ENCODE measurements at places on chromosomes 13 and 19.

DNA sequence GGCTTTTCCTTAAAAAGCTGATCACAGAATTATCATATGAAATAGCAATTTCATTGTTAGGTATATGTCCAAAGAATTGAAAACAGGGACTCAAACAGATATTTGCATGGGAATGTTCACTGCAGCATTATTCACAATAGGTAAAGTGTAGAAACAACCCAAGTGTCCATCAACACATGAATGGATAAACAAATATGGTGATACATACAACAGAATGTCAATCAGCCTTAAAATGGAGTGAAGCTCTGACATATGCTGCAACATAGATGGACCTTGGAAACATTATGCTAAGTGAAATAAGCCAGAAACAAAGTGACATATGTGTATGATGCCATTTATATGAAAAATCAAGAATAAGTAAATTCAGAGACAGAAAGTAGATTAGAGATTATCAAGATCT, 6.1 kb upstream of the CEACAM1 start:
- DNase-seq, result no peak

GRCh38 chr19:31256593-31256960, 92.7 kb downstream of the TSHZ3 start:
- no peak for DNase-seq

DNA sequence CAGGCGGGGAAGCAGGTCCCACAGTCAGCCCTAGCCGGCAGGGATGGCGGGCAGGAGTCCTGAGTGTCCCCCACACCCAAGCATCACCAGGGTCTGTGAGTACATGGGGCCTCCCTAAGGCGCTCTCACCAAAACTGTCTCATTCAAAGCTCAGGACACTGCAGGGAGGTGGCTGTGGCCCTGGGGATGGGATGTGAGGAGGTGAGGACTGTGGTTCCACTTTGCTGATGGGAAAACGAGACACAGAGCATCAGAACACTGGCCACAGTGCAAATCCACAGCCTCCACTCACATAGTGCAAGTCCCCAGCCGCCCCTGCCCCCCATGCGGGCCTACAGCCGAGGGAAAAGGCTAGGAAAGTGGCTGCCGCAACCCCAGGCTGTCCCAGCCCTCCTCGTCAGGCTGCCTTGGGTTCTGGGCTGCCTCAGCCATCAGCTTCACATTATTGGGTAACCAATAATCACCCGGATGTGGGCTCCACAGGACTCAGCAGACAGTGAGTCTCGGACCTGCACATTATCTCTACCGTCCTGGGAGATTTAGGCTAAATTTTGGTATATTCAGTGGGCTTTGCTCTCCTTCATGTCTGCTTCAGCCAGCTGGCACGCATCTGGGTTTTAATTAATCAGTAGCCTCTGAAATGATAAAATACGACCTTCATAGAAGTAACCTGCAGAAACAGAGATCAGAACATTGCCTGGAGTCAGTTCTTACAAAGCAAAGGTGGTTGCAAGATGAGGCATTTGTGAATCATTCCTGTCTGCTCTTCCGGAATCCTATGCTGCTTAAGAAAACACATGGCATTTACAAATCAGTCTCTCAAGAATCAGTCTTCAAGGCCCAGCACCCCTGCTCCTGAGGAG, 77.0 kb downstream of the SOX1 start:
- DNase-seq, result no peak

- no peak for DNase-seq
Measured at GRCh38 chr13:75968103-75968838, 332.1 kb downstream of the LMO7 start.

GRCh38 chr19:33286899-33287298, 15.4 kb downstream of the CEBPA start:
- DNase-seq, result no peak

DNA sequence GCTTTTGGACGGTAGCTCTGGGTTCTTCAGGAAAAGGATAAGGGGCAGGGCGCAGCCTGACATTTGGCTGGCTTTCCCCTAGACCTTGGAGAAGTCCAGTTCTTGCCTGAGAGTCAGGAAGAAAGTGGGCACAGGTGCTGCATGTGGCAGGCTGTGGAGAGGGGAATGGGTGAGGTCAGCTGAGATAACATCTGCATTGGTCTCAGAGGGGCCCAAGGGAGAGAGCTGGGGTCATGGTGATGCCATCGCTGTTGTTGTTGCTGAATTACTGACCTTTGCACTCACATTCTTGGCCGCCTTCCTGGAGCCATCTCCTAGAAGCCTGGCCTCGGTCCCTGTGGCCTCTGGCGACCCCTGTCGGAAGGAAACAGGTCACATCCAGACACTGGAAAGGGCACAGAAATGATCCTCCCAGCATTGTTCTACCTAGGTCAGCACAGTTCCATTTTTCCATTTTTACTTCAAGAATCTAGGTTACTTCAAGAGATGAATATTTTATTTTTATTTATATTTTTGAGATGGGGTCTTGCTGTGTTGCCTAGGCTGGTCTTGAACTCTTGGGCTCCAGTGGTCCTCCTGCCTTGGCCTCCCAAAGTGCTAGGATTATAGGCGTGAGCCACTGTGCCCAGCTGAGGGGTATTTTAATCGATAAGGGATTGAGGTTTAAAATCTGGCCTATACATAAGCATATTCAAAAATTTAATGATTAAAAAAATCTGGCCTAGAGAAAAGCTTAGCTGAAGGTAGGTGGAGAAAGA, 6.5 kb upstream of the LIPE start:
- peak; percentile 74 for DNase-seq

DNA sequence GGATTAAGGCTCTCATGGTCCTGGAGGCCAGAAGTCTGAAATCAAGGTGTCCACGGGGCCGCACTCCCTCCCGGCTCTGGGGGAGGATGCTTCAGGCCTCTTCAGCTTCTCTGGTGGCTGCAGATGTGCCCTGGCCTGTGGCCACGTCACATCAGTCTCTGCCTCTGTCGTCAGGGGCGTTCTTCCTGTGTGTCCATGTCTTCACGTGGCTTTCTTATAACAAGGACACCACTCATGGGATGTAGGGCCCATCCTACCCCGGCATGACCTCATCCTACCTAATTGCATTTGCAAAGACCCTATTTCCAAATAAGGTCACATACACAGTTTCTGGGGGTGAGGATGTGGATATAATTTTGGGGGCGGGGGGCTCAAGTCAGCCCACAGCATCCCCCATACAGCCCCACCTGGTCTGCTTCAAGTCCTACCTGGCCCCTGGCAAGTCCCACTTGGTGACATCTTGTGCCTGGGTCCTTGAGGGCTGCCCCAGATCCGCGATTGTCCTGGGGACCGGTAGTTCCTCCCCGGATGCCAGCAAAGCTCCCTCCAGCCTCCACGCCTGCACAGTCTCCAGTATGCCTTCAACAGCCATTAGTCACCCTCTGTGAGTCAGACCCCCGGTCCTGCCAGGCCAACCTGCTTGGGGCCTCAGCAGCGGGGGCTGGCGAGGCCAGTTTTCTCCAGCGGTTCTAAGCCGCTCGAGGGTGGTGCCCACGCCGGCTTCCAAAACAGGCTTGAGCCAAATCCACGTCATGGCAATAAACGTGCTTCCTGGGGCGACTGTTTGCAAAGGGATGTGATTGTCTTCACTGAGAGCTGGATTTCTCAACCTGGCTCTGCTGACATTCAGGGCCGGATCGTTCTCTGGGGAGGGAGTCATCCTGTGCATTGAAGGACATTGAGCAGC, 32.2 kb downstream of the MYO9B start:
- DNase-seq, result no peak

DNA sequence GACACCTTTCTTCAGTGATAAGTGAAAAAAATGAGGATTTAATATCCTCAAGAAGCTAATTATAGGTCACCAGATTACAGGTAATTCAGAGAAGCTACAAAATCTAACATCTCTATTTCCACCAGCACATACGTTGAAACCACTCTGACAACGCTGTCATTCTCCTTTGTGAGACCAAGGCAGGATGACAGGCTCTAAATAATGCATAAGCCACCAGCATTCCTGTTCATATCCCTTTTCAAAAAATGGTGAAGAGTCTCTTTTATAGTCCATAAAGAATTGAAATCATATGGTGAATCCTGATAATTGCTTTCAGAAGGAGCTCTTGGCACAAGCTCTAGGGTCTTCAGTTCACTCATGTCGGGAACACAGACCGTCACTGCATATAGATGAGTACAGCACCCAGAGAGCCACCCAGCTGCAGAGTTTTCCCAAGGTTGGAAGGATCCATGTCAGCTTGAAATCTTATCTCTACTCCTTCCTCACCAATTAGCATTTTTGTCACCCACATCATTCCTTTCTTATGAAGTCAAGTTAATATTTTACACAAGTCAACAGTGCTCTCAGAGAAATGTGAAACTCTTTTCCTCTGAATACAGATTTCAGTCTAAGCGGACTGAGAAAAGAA, 431.4 kb downstream of the TBC1D4 start:
- DNase-seq, result no peak

DNA sequence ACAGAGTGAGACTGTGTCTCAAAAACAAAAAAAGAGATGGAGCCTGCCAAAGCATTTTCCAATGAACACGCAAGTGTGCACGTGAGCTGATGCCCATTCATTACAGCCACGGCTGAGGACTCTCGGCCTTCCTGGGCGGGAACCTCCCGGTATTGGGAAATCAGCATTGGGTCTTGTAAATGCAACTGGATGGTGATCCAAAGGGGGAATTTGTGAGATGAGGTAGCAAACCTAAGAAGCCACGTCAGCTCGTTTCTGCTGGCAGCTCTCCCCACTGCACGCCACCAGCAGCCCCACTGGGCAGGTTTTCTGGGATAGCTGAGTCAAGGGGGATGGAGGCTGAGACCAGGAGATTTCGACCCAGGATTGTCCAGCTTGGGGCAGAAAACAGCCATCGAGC, 11.5 kb downstream of the C13orf46 start:
- no peak for DNase-seq

DNA sequence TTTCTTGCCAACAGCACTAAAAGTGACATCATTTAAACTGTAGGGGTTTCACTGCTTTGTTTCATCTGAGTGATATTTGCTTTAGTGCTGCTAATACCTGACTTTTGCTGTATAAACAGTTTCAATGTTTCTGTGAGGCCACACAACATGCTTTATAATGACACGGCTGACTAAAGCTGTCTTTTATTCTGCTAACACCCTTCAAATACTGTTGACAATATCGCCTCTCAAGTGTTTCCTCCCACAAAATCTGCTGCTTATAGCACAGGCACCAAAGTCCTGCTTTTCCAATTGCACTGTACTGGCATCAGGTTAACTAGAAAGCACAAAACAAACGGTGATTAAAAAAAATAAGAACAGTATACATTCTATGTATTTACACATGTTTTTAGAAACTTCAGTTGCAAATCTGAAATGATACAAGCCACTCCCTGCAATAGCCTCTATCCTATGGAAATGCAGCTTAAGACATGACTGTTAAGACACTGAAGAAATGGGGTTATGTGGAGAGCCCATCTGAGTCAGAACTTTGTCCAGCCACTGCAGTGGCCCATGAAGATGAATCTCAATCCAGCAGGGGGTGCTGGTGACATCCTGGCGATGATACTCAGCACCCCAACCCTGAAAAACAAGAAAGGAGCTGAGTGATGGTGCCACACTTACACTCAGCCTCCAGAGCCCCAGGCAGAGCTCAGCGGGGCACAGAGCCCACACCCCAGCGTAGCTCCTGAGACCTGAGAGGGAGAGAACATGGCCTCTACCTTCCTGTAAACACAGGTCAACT, 29.4 kb downstream of the RFXAP start:
- DNase-seq, result no peak

DNA sequence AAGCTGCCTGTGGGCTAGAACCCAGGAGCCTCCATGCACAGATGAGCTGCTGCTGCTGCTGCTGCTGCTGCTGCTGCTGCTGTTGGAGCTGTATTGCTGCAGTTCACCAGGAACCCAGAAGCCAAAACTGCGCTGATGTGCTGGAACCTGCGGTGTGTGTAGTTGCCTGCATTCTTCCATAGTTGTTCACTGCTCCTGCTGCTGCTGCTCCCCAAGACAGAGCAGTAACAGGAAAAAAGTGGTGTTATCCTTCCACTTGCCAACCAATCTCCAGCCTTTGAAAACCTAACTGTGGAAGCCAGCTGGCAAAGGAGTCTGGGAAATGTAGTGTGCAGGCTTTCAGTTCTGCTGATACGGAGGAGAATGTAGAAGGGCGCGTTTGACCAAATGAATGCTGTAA, 37.9 kb downstream of the ARHGAP35 start:
- DNase-seq, result no peak

GRCh38 chr13:23680845-23681669, 110.8 kb downstream of the TNFRSF19 start:
- no peak for DNase-seq

- no peak for DNase-seq
Measured at GRCh38 chr13:90751026-90751425, 596.5 kb upstream of the MIR17HG start.

GRCh38 chr19:29145756-29146155, 67.2 kb downstream of the UQCRFS1 start:
- no peak for DNase-seq

DNA sequence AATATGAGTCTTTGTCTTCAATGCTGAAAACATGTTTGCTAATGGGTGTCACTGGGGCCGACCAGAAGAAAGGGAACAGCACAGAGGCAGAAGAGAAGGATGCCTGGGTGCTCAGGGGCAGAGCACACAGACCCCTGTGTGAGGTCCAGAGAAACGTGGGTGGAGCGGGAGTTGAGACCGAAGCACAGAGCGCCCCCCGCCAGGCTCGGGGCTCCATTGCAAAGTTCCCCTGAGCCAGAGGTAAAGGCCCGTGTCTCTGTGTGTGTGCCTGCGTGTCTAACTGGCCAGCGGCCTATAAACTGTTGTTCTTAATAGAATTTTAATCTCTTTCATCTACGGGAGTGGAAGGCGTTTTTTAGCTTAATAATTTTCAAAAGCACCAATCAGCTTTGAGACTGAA, 343.1 kb downstream of the TEX29 start:
- DNase-seq, result no peak

GRCh38 chr19:51490676-51491075, 10.9 kb downstream of the SIGLEC12 start:
- no peak for DNase-seq

DNA sequence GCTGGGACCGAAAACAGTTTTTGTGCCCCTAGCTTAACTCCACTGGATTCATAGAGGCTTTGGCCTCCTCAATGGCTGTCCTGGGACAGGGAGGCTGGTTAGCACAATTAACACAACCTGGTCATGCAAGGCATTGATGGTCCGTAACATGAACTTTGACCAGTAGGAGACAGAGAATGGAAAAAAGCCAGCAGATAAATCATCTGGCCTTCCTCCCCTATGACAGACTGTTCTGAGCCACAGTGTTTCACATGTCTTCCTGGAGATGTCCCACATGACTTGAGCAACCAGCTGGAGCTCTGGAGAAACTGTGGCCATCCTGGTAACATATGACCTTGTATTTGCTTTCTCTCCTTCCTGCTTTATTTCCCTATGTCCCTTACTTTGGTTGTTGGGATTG, 244.2 kb downstream of the UQCRFS1 start:
- no peak for DNase-seq

GRCh38 chr19:16429066-16429758, 42.6 kb downstream of the EPS15L1 start:
- no peak for DNase-seq

- DNase-seq, result no peak
Measured at GRCh38 chr13:42361701-42362100, 89.7 kb downstream of the AKAP11 start.

DNA sequence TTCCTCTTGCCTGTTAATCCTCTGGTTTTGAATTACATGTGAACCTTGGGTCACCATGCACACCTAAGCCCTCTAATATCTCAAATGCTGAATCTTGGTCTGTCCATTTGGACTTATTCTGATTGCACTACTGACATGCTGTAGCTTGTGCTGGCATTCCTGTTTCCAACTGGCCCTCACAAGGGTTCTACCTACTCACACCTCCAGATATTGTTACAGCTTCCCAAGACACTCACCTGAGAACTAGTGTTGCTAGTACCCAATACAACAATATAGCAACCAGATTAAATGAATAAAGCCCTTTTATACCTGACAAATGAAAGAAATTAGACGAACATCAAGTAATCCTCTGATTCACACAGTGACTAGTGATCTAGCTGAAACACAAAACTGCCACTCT, 16.6 kb downstream of the TEX30 start:
- no peak for DNase-seq
